ENCODE measurements at places on chromosomes 16 and 17.

- no peak for DNase-seq
Measured at GRCh38 chr17:70447588-70447987, 278.3 kb downstream of the KCNJ2 start.

DNA sequence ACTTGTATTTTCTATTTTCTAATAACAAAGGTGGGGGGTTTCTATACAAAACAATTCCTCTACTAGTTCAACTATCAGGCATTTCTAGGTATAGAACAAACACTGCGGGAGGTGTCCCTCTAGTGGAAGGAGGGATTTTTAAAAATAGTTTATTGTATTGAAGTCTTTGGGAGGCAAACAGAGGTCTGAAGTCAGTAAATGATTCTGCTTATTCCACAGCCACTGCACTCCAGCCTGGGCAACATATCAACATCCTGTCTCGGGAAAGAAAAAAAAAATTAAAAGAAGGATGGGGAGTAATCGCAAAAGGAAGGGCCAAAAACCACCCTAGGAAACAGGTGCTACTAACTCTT is 648 bp upstream of the ERCC4 start:
- DNase-seq = no peak

DNA sequence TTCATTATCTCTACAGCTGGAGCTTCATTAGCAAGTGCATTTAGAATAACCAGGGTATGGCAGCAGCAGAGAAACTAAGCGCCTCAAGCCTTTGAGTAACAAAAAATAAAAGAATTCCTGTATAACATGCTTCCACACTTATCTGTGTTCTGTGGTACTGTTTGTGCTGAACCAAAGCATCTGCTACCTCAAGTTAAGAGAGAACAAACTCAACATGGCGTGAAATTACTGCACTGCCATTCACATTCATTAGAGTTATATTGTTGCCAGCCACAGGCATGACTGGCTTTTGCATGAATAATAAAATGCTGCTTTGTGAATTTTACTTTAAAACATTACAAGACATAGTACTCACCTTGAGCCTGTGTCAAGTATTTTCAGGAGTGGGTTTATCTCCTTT is 76.6 kb downstream of the NLK start:
- DNase-seq = no peak

DNA sequence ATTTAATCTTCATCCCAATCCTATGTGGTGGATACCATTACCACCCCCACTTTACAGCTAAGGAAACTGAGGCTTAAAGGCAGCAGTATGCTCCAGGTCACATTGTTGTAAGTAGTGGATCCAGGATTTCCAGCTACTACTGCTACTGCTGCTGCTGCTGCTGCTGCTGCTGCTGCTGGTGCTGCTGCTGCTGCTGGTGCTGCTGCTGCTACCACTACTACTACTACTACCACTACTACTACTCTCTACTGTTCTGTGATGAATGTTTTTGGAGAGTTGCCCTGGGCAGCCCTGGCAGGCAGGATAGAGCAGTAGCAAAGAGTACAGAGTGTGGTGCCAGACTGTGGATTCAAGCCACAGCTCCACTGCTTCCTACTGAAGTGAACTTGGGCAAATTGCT is 49.3 kb upstream of the SLC12A3 start:
- no peak for DNase-seq

DNA sequence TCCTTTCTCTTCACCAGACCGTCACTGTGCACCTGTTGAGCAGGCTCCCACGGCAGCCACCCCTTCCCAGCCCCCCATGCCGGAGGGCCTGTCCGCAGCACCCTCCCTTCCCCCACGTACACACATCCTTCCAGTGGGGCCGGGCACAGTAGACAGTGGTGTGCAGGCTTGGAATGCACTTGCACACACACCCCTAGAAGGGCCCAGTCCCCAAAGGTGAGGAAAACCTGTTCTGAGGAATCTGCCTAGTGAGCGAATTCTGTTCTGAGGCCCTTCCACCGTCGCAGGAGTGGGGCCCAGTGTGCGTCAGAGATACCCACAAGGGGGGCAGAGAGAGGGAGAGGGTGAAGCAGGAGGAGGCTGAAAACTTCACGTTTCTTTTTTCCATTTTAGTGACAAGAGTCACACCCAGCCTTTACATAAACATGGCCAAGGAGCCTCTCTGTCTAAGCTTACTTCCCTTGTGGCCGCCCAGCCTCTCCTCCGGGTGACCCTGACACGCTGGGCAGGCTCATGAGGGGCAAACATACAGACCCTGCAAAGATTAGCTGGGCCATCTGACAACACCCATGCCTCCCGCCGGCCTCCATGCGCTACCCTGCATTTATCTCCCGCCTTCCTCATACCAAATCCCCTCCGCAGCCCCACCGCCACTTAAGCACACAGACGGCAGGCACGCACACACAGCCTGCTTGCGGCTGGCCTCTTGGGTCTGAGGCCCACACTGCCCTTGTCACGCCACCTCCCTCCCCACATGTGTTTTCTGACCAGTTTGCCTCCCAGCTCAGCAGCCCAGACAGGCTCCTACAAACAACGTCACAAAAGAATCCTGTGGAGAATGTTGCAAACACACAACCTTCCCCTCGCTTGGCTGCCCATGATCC is 1.8 kb downstream of the ZBTB4 start:
- peak; percentile 79 for DNase-seq

DNA sequence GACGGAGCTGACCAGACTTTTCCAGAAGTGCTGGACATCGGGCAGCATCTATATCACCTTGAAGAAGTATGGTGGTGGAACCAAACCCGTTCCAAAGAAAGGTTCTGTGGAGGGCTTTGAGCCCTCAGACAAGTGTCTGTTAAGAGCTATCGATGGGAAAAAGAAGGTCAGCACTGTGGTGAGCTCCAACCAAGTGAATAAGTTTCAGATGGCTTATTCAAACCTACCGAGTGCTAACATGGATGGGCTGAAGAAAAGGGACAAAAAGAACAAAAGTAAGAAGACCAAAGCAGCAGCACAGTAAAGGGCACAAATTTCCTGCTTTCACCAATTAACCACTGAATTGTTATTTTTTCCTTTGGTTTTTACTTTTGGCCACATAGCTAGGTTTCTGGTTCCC is 6.9 kb downstream of the KAT7 start:
- no peak for DNase-seq

DNA sequence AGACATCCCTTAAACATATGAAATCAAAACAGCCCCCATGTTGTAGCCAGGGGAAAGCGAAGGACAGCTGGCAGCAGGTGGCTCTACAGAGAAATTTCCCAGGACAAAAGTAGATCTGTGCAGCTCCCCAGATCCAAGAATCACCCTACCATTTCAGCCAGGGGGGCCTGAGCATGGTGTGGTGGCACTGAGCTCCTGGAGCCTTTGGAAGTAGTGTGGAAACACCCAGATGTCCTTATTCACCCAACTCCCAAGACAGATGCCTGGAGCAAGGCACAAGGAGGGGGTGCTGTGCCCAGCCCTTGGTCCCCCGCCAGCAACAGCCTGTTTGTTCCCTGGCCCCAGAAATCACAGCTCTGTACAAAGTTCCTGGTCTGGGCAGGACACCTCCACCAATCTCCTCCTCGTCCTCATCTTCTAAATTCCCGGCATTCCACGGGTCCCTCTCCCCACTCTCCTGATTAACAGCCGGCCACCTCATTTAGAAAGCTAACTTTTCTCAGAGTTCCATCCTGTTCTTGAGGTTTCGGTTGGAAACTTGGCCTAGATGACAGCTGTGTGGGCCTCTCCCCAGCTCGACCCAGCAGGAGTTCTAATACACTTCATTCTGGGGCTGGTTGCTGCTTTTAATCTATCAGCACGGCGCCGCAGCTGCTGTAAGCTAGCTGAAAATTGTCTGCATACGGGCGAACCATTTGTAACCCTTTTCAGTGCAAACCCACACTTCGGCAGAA is 191.1 kb downstream of the C16orf78 start:
- DNase-seq = peak; percentile 68

GRCh38 chr16:57313509-57313908 is 29.0 kb upstream of the PLLP start:
- no peak for DNase-seq

GRCh38 chr16:78326731-78327130 is 227.3 kb downstream of the WWOX start:
- DNase-seq = no peak

GRCh38 chr17:13589658-13590057 is 12.1 kb downstream of the HS3ST3A1 start:
- DNase-seq = no peak

- no peak for DNase-seq
Measured at GRCh38 chr17:82060614-82061013, 5.0 kb downstream of the DUS1L start.

- no peak for DNase-seq
Measured at GRCh38 chr17:83100220-83100852, 20.9 kb downstream of the METRNL start.

DNA sequence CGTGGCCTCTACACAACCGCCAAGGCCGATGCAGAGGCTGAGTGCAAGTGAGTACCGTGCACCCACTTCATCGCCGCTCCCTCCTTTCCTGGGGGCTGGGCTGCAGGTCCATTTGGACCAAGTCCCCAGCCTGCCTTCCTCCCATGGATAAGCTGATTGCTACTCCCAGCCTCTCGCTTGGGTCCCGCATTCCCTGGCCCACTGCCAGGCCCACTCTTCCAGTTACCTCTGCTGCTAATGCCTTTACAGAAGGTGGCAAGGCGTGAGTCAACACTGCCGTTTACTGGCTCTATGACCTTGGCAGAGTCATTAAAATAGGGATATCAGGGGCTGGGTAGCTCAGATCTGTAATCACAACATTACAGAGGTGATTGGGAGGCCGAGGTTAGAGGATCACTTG is 11.2 kb downstream of the SULT1A2 start:
- no peak for DNase-seq

GRCh38 chr17:48492401-48493298 is 38.2 kb downstream of the HOXB1 start:
- DNase-seq = peak; percentile 83

- no peak for DNase-seq
Measured at GRCh38 chr16:4166821-4167220, 50.6 kb upstream of the ADCY9 start.

- peak; percentile 77 for DNase-seq
Measured at GRCh38 chr17:4899341-4900230, at the start of gene C17orf107. Gene C17orf107, plus strand, starts transcription at chr17:4899536. Its CDS starts 227 bp downstream, at chr17:4899763.

- peak; percentile 51 for DNase-seq
Measured at GRCh38 chr17:49910094-49910857, 58.7 kb upstream of the DLX4 start.

DNA sequence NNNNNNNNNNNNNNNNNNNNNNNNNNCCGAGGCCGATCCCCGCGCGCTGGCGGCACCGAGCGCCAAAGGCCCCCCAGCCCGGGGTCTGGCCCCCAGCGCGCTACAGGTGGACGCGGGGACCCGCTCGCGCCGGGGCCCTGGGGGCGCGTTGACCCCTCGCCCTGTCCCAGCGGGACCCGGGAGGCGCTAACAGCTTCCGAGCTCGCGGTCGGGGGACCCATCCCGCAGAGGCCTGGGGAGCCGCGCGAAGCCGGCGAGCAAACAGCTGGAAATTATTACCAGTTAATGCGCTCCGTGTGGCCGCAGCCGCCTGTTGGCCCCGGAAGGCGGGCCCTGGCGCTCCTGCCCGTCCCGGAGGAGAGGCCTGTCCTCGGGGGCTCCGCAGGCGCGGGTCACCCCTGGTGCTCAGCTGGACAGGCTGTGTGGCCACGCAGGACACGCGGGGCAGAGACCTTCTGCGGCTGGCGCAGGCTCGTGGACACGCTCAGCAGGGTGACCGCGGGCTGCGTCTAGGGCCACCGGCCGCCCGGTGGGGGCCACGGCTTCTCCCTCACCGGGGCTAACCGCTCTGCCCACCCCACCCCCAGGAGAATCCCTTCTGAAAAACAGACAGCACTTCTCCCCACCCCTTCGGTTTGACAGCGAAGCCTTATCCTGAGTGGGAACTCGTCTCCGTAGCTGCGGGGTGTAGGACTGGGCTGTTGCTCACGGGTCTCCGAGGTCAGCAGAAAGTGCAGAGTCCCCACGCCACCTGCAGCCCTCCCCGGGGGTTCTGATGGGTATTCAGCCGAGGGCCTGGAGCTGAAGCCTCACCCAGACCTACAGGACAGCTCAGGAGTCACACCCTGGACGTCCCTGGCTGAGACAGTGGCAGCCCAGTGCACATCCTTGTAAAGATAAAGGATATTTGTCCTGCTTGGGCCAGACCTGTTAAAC is 138.7 kb upstream of the RPH3AL start:
- DNase-seq = peak; percentile 90

GRCh38 chr16:30949650-30950515 is 1.0 kb downstream of the ORAI3 start:
- peak; percentile 41 for DNase-seq

- no peak for DNase-seq
Measured at GRCh38 chr16:2756288-2757015, 4.0 kb downstream of the SRRM2 start.

- no peak for DNase-seq
Measured at GRCh38 chr17:3643889-3644349, 7.4 kb downstream of the CTNS start.

- no peak for DNase-seq
Measured at GRCh38 chr17:80941743-80942422, 49.8 kb upstream of the CHMP6 start.
